ENCODE measurements at places on chromosomes 2 and 18.
A peak's percentile ranks its signal among the peaks of the same experiment; 100 is the strongest.

GRCh38 chr2:43082903-43083677 is 143.3 kb downstream of the ZFP36L2 start:
- DNase-seq, result no peak

- no peak for DNase-seq
Measured at GRCh38 chr2:234579231-234579962, 82.5 kb upstream of the ARL4C start.

GRCh38 chr2:74925361-74925786 is 33.1 kb upstream of the POLE4 start:
- DNase-seq, result no peak

- no peak for DNase-seq
Measured at GRCh38 chr2:9124231-9124741, 82.3 kb upstream of the ASAP2 start.

DNA sequence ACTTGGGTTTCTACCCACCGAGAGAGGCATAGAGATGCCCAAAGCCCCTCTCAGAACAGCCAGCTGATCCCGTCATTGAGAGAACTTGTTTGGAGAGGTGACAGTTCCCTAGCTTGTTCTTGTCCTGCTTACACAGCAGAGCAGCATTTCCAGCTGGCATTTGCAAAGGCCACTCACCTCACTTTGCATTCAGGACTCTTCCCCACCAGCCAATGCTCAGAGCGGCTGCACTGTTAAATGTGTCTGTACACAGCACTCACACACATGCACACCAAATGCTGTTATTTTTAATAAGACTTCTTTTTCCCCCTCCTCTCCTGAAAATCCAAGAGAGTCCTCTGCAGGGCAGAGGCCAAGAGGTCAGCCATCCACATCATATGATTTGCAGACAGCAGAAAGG is 104.6 kb upstream of the SLC14A2 start:
- no peak for DNase-seq

DNA sequence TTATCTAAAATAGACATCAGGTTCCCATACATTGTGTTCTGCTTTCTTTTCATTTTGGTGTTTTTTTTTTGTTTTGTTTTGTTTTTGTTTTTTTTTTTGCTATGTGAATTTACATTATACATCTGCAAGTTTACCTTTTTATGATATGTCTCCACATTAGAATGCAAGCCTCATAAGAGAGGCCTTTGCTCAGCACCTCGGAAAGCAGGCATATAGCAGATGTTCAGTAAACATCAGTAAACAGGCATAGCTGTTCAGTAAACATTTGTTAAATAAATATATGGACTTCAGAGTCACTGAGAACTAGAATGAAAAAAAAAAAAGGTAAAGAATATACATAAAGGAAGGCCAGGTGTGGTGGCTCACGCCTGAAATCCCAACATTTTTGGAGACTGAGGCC is 405.3 kb downstream of the ERBB4 start:
- DNase-seq, result no peak

GRCh38 chr2:21676676-21677075 is 552.9 kb downstream of the TDRD15 start:
- no peak for DNase-seq

DNA sequence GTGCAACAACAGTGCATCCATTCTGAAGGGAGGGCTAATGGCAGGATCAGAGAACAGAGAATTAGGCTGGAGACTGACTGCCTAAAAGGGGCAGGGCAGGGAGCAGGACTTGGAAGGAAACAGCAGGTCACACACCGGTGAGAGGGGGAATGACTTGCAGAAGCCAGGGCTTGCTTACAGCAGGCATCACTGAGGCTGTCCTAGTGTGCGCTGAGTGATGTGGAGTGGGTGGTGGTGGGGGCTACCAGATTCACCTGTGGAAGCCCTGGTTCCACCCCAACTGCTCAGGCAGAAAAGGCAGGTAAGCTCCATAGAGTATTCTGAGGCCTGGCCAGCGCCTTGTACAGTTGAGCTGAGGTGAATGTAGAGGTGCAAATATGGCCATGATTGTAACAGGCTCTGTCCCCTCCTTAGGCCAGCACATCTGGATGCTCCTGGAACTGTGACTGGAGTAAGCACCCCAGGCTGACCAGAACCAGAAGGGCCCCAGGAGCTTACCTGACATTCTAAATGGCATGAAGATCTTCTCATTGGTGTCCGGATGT is 49.4 kb downstream of the SFXN5 start:
- no peak for DNase-seq

DNA sequence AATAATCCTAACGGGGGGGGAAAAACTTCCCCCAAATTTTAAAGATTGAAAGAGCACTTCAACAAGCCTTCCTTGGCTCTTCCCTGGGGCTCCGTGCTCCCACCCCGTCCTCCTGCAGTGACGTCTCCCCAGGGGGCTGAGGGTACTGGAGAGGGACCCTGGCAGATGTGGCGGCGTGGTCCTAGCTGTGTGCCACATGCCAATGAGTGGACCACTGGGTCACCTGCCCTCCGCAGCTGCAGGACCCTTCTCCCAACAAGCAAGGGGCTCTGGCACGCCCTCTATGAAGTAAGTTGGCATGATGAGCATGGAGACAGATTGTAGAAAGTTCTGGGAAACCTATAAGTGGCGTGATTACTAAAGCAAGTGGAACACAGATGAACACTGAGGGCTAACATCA is 46.7 kb downstream of the PXDN start:
- DNase-seq, result no peak

- DNase-seq, result no peak
Measured at GRCh38 chr2:189109921-189110397, 69.6 kb downstream of the COL5A2 start.

DNA sequence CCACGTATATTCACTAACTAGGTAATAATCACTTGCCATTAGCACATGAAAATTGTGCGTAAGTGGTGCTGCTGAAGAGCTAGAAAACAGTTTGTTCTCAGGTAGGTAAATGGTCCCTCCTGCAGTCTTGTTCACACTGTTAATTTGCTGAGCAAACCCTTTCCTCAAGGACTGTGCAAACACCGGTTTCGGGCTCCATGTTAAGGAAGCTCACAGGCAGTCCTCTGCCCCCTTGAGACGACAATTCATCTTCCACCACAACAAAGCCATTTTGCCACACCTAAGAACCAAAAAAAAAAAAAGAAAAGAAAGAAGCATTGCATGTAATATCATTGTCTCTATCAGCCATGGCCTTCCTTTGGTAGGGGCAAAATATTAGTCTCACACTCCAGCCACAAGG is 193.9 kb downstream of the BCL11A start:
- DNase-seq, result no peak

DNA sequence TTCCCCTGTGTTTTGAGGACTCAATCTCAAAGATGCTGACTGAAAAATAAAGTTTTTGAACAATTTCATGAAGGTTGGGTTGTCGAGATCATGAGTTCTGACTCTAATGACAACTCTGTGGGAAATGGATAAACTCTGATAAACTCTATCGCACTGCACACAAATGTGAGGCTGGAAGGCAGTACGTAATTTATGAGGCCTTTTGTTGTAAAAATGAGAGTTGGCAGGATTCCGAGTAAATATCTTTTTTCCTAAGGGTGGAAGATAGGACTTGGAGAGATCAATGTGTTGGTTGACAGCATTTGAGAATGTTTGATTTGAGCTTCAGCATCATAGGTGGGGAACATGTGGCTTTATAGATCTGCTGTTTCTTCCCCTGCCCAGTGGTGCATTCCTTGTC is 90.4 kb downstream of the SPTBN1 start:
- no peak for DNase-seq

GRCh38 chr18:12287131-12287681 is 20.8 kb upstream of the TUBB6 start:
- no peak for DNase-seq

GRCh38 chr2:118738524-118739308 is 108.7 kb downstream of the EN1 start:
- no peak for DNase-seq

GRCh38 chr2:221676566-221677172 is 104.6 kb upstream of the EPHA4 start:
- DNase-seq, result no peak

DNA sequence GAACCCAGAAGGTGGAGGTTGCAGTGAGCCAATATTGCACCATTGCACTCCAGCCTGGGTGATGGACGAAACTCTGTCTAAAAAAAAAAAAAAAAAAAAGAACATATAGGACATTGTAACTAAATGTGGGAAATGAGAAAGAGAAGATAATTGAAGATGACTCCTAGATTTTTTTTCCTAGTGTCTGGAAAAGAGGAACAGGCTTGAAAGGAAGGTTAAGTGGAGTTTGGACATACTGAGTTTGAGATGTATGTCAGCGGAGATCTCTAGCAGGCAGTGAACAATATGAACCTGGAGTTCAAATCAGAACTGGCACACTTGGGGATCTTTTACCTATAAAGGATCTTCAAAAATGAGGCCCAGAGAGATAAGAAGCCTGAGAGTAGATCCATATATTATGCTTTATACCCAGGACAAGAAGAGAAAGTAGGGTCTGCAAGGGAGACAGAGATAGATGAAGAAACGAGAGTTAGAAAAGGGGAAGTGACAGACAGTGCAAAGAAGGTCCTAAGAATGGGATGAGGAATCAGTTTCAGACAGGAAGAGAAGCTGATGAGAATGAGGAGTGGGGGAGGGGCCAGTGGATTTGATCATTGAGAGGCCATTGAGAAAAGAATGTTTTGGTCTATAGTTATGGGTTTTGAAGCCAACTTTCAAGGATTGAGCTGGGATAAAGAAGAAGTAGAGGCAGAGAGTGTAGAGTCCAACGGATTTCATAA is 46.9 kb upstream of the CD28 start:
- no peak for DNase-seq

- no peak for DNase-seq
Measured at GRCh38 chr18:45137087-45137419, 456.4 kb downstream of the SETBP1 start.

DNA sequence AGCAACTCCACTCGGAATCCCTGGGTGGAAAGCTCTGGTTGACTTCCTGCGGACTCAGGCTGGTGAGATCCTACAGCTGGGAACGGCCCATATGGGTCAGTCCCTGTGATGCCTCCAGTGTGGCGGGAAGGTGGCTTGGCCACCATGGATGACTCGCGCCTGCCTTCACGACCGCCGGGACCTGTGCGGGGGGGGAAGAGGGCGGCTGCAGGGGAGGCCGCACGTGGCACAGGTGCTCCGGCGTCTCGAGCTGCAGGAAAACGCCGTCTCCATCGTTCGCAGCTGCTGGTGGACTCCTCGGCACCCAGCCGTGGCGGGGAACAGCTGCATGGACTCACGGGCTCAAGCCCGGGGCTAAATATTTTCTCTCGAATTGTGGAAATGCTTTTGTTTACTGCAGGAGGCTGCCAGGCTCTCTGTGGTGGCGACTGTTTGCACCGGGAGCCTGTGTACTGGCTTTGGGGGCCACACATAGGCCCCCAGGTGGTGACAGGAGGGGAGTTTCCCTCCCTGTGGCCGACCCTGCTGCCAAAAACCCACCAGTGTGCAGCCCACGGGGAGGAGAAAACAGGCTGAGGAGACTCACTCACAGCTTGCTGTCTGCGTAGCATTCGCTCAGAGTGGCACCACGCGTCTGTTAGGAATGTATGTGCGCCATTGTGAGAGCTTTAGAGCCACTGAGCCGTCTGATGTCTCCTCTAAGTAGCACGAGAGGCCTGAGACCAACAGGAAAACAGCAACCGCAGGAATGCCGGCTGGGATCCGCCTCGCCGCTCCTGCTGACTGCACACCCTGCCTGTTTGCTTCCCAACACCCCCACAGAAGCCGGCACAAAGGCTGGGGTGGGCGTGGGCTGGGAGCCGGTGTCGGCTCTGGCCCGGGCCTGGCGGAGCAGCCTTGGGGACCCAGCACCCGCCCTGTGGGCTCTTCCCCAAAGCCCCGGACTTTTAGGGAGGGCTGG is 89.2 kb downstream of the NFATC1 start:
- DNase-seq, result no peak

- no peak for DNase-seq
Measured at GRCh38 chr2:70233926-70234325, 14.5 kb downstream of the TIA1 start.

GRCh38 chr18:52391810-52392559 is 52.0 kb downstream of the DCC start:
- DNase-seq, result no peak

- no peak for DNase-seq
Measured at GRCh38 chr2:177193240-177193639, 19.4 kb upstream of the HNRNPA3 start.

DNA sequence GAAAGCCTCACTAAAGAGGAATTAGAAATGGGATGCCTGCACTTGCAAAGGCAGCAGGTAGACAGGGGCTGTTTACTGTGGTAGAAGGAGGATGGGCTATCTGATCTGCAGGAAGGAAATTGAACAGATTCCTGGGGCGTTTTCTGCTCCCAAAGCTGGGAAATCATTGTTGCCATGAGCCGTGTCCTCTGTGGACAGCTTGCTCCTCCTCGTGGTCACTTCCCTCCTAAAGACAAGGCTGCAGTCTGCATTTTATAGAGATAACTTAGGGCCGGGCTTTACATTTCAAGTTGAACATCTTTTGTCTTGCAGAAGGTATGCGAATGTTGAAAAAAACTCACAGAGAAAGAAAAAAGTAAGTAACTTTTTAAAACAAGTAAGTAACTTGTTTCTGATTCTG is 50.9 kb downstream of the DCDC2C start:
- DNase-seq, result no peak

DNA sequence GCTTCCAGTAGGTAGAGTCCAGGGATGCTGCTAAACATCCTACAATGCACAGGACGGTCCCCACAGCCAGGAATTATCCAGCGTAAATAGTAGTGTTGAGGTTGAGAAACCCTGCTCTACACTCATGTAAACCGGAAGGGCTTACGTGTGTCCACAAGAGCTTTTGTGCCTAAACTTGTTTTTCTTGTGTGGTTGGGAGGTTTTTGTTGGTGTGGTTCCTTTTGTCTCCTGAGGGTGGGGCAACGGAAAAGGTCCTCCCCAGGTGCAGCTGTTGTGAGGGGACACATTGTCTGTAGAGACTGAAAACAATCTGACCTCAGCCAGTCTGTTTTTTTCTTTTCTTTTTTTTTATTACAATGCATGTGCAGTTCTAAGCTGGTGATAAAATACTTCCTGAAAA is 72.7 kb upstream of the MGAT5 start:
- peak; percentile 21 for DNase-seq

GRCh38 chr2:37971971-37972370 is 46.9 kb downstream of the RMDN2 start:
- no peak for DNase-seq

Measured in activated T-cell treated with anti-CD3 and anti-CD28 coated beads for 1 hour (primary cell).